ENCODE measurements at places on chromosomes 1 and 21.

DNA sequence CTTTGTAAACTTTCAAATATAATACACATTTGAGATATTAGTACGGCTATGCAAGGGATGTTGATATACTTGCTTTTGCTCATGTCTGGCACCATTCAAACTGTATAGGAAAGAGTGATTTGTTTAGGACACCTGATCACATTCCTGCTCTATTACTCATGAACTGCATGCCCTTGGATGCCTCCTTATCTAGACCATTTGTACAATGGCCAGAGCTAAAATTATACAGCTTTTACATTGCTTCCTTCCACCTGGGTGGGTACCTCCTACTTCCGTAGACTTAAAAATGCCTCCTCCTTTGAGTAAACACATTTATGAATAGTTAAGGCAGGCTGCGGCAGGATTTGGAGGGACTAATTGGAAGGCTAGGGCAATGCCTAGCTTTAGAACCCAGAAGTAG lies 85.4 kb upstream of the PBX1 start:
- no peak for DNase-seq

DNA sequence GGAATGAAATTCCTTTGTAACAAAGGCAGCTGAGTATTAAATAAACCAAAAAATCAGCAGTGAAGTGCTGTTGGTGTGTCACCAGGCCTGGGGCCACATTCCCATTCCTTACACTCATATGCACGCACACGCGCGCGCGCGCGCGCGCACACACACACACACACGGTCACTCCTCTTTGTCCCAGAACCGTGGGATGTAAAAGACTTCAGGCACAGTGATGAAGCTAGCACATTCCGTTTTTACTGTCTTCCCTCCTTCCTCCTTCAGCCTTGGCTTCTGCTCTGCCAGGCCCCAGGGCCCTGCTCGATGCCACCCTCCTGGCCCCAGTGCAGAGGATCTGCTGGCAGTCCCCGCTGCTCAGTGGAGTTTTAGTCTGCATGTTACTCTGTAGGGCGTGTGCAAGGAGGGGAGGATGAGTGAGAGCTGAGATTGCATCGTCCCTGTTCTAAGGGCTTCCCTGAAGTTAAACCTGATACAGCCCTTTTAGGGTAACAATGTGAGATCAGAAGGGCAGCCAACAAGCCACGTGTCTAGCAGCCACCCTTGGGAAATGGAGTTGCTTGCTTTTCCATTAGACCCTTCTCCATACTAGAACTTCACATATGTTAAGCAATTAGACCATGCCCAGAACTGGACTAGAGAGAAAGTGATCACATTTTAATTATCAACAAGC lies 71.7 kb upstream of the WDR26 start:
- DNase-seq: no peak

DNA sequence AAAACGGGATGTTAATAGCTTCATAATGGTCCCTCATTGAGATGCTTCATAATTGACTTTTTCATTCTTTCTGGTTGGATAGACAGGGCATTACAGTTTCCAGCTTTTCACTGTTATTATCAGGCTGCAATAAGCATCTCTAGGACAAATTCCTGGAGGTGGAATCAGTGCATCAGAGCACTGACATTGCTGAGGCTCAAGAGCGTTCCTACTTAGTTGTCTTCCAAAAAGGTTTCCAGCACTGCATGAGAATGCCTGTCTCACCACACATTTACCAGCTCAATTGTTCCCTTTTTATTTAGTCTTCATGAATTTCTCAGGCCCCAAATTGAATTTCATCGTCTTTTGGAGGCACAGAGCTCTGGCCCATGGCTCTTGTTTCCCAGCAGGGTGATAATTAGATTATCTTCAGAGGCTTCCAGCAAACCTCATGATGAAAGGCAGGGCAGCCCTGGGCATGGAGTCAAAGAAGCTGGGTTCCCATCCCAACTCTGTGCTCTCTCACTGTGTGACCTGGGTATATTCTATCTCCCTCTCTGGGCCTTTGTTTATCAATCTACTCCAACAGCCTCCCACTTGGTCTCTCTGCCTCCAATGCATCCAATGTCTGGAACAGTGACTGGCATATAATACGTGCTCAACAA lies 451.4 kb downstream of the PTPRU start:
- DNase-seq: no peak

GRCh38 chr1:67515324-67516080 lies 85.3 kb upstream of the SERBP1 start:
- DNase-seq: no peak

GRCh38 chr1:93446837-93447451 lies 974 bp upstream of the FNBP1L start:
- DNase-seq: no peak

DNA sequence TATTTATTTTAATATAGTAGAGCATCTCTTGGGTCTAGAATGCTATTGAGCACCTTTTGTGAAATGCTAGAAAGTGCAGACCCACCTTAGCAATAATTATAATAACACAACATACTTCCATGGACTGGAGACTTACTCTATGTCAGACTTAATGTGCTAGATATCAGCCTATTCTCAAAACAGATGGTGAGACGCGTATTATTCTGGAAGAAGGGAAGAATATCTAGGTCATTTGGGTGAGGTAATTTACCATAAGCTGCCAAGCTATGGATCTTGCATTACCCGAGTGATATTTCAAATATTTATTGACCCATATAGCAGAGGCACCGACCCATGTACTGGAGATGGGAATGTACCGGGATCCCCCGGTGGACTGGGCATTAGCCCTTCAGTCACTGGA lies 20.6 kb upstream of the IFNLR1 start:
- no peak for DNase-seq

DNA sequence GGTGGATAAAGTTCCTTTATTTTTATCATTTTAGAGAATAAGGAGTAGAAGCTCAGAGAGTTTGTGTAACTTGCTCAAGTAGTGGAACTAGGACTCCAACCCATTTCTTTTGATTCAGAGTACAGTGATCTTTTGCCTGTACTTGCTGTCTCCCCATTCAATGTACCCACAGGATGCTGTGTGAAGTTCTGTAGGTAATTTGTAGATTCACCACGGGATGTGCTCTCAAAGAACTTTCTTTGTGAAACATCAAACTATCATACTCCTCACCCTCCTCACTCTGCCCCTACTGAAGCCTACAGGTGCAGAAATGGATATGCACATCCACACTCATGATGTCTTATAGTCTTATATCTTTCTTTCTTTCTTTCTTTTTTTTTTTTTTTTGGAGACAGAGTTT lies 65.8 kb upstream of the HSPA13 start:
- DNase-seq: no peak

DNA sequence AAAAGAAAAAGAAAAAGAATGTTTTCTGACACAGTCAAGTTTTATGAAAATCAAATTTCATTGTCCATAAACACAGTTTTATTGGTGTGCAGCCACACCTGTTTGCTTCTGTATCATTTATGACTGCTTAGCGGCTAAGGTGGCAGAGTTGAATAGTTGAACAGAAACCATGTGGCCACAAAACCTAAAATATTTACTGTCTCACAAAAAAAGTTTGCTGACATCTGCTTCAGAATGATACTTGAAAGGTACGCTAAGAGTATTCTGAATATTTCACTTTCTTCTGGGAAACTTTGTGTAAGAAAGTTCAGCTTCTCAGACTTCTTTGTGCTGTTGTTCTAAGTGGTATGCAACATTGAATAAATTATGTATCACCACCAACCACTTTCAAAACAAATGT lies 6.2 kb downstream of the KCNK1 start:
- DNase-seq: no peak
